Frontal cortex (tissue), 4 donors: ENCODE measurements at places on chromosomes 3 and 15.

- DNase-seq = no peak
Observed at GRCh38 chr3:66747696-66748095, 246.9 kb upstream of the LRIG1 start.

- no peak for DNase-seq
Observed at GRCh38 chr3:157075693-157076420, 84.1 kb downstream of the CCNL1 start.

GRCh38 chr15:56537881-56538280, 72.9 kb upstream of the MNS1 start:
- no peak for DNase-seq

- no peak for DNase-seq
Observed at GRCh38 chr3:126845920-126846715, 136.8 kb upstream of the PLXNA1 start.

- no peak for DNase-seq
Observed at GRCh38 chr3:31896648-31897433, 84.2 kb downstream of the OSBPL10 start.

DNA sequence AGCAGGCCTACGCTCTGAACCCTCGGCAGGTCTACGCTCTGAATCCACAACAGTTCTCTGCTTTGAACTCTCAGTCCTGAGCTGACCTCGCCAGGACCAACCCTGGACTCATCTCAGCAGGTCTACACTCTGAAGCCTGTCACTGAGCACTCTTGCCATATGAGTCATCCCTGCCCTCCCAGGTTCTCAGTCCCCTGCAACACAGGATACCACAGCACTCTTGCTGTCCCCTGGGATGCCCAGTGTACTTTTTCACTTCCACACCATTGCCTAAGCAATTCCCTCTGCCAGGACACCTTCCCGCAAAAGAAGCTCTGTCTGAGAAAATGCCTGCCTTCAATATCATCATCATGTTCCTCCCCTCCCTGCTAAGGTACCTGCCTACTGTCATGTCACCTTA, 42.0 kb downstream of the NUP210 start:
- no peak for DNase-seq

GRCh38 chr15:67085818-67086636, 20.6 kb downstream of the SMAD3 start:
- DNase-seq = no peak

GRCh38 chr15:42060797-42061196, 33.6 kb downstream of the PLA2G4D start:
- no peak for DNase-seq
